ENCODE measurements at places on chromosomes 16 and 17.

DNA sequence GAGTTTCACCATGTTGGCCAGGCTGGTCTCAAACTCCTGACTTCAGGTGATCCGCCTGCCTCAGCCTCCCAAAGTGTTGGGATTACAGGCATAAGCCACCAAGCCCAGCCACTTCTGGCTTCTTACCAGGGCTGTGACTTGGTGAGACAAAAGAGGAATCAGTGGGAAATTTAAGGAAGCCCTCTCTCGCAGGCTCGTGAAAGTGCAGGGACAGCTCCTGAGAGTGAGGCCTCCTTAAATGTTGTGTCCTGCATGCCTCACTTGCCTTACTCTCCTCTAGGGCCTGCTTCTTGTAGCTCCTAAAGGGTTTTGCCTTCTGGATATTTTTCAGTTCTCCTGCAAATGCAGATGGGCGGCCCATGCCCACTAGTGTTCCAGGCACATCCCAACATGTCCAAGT is 5.2 kb downstream of the AHSP start:
- DNase-seq = no peak

DNA sequence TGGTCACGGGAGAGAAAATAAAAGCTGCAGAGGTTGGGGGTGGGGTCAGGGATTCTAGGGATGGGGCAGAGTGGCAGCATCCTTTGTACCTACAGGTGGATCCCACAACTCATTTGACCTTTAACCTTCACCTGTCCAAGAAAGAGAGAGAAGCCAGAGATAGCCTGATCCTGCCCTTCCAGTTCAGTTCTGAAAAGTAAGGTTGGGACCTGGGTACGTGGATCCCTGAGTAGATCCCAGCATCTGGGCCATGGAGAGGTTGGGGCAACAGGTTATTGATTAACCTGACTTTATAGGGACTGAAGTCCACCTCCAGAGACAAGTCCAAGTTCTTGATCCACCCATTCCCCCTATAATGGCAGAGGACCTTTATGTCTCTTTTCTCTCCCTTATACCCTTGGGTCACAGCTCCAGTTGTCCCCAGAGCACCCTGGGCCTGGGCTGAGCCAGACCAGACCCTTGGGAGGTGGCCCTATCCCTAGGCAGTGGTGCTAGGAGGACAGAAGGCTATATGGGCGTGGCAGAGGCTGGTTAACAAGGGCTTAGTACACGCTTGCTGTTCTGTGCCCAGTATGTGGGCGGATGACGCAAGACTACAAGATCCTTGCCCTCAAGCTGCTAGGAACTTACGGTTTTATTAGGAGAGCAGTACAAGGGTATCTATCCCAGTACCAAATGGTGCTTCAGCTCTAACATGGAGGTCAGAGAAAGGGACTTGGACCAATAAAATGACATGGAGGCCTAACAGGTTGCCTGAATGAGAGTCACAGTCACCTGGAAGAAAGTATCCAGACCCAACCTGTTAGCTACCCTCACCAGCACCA is 3.3 kb downstream of the CLDN7 start:
- no peak for DNase-seq

- no peak for DNase-seq
Measured at GRCh38 chr16:88792668-88793250, 7.7 kb upstream of the PIEZO1 start.

GRCh38 chr16:77562497-77562896 is 127.7 kb upstream of the ADAMTS18 start:
- no peak for DNase-seq

DNA sequence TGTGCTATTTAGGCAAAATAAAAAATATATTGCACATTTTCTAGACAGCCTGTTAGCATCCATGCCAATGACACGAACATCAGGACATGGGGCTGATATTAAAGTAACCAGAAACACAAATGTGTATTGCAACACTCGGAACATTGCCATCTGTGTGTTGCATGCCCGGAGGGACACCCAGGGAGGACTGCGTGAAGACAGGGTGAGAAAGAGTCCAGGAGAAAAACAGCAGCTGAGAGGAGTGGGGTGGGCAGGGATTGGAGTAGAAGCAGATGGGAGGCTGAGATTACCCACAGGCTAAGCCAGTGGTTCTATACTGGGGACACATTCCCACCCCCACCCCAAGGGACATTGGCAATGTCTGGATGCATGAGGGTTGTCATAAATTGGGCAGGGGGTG is 114.8 kb downstream of the GRIN2A start:
- no peak for DNase-seq

GRCh38 chr17:59004338-59005111 is 102.2 kb downstream of the TRIM37 start:
- DNase-seq = peak; percentile 76

- DNase-seq = no peak
Measured at GRCh38 chr17:66422186-66422585, 119.8 kb downstream of the PRKCA start.

- DNase-seq = no peak
Measured at GRCh38 chr17:73792994-73793393, 148.7 kb upstream of the SDK2 start.

GRCh38 chr17:35214192-35214591 is 20.0 kb upstream of the SLC35G3 start:
- DNase-seq = peak; percentile 94
